ENCODE measurements at places on chromosomes 2 and 18.

DNA sequence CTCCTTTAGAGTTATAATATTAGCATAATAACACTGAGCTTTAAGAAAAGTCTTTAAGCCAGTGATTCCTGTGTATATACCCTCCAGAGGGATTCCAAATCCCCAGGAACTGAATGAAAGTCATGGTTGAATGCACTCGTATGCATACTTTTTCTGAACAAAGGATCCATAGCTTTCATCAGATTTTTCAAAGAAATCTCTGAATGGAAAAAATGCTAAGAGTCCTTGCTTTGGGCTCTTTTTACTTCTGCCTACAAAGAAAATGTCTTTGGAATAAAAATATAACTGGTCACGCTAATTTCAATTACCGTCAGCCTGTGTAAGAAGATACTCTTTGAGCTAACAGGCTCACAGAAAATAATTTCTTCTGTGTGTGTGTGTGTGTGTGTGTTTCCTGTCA, 939.5 kb downstream of the ERBB4 start:
- DNase-seq = no peak

DNA sequence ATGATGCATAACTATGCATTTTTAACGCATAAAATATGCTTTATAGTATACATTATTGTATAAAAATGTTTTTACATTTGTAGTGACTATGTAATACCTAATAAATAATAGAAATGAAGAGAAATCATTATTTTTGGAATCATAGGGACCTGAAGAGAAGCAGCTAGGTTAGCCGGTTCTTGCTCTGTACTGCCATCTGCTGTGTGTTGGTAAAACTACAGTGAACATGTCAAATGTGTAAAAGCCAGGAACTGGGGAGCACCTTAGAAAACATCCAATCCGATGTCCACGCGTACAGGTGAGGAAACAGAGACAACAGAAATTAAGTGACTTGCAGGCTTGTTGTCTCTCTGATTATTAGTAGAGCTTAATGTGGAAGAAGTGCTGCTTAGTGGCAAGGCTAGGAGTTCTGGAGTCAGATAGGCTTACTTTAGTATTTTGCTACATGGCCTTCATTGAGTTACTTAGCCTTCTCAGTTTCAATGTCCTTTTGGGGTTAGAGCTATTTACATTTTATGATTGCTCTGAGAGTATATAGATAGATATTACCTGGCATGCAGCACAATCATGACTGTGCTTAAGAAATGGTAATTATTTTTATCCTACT, 386.5 kb downstream of the DLGAP1 start:
- DNase-seq = peak; percentile 1

DNA sequence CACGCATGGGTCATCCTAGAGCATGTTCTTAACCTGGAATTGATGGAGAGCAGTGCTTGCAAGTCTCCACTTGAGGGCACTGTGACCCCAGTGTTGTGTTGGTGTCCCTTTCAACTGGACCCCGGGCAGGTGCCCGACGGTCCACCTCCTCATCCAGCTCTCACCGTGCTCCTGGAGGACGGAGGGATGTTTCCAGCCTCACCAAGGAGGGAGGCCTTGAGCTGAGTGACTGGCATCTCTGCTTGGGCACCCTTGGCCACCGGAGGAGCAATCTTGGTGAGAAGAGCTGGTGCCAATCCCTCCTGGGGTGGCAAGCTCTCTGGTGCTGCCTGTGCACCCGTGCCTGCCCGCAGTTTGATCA, 45.4 kb upstream of the ASB18 start:
- DNase-seq = peak; percentile 7

- DNase-seq = no peak
Measured at GRCh38 chr2:240586919-240587800, 626 bp downstream of the CAPN10 start.

DNA sequence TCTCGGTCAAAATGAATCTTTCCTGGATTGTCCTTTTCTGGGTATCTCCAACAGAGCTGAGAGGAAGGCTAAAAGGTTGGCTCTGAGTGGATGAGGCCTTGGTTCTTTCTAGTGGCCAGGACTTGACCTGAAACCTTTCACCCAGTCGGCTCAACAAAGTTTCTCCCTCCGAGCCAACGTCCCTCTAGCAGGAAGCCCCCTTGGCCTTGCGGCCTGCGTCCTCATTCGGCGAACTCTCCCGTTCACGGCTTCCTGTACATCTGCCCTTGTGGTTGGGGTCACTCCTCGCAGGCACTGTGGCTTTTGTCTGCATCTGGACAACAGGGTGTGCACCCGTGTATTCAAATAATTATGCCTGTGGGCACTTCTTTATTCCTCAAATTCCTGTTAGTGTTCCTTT, 9.4 kb upstream of the SIX3 start:
- DNase-seq = no peak

DNA sequence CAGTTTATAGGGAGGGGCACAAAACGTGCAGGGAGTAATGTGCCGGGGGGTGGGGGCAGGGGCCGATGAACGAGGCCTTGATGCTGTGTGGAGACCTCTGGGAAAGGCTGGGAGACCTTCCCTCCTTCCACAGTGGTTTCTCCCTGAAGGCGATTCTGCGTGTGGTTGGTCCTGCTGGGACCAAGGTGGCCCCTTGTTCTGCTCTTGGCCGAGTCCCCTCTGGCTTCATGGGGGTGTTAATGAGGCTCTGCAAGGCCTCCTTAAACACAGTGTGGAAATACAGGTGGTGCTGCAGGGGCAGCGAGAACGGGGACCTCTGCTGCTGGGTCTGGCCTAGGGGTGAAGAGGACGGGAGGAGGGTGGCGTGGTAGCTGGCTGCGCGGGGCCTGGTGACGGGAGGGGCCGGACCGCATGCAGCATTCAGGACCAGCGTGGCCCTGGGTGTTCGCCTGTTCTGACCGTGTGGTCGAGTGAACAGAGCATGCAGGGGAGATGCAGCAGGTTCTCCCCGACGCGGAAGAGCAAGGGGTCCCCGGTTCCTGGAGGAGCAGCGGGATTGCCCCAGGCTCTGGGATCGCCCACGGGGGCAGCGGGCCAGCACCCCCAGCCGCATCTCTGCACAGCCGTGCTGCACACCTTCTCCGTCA, 42.1 kb upstream of the KCNG2 start:
- DNase-seq = no peak

- DNase-seq = no peak
Measured at GRCh38 chr2:4354678-4355077, 651.3 kb downstream of the DCDC2C start.

DNA sequence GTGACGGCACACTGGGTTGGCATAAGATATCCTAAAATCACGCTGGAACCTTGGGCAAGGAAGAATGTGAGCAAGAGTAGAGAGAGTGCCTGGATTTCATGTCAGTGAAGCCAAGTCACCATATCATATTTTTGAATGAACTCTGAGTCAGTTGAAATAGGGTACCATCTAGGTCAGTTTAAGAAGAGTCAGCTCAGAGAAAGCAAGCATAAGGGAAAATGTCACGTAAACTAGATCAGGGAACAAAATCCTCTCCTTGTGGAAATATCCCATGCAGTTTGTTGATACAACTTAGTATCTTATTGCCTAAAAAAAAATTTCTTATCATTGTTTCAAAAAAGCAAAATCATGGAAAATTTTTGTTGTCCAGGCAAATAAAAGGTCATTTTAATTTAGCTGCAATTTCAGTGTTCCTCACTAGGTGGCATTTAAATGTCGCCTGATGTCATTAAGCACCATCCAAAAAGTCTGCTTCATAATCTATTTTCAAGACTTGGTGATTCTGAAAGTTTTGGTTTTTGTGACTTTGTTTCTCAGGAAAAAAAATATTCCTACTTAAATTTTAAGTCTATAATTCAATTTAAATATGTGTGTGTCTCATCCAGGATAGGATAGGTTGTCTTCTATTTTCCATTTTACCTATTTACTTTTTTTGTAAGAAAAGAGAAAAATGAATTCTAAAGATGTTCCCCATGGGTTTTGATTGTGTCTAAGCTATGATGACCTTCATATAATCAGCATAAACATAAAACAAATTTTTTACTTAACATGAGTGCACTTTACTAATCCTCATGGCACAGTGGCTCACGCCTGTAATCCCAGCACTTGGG, 19.6 kb downstream of the RSAD2 start:
- DNase-seq = no peak

DNA sequence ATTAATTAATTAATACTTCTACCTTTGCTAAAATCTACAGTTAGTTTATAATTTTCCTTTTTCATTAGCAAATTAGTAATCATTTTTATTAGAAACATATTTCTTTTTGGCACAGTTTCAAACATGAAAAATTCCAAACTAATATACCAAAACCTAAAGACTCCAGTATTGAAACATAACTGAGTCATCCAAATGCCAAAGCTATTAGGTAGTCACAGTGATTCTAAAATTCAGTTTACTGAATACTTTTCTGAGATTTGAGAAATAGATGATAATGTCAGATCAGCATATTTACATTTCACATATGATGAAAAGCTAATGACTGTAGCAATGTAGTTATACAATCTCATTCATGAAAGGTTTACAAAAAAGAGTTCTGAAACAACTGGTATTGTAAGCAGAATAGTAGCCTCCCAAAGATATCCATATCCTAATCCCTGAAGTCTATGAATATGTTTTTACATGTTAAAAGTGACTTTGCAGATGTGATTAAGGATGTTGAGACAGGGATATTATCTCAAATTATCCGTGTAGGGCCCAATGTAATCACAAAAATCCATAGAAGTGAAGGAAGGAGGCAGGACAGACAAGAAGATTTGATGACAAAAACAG, 680.2 kb upstream of the CHAC2 start:
- DNase-seq = no peak

DNA sequence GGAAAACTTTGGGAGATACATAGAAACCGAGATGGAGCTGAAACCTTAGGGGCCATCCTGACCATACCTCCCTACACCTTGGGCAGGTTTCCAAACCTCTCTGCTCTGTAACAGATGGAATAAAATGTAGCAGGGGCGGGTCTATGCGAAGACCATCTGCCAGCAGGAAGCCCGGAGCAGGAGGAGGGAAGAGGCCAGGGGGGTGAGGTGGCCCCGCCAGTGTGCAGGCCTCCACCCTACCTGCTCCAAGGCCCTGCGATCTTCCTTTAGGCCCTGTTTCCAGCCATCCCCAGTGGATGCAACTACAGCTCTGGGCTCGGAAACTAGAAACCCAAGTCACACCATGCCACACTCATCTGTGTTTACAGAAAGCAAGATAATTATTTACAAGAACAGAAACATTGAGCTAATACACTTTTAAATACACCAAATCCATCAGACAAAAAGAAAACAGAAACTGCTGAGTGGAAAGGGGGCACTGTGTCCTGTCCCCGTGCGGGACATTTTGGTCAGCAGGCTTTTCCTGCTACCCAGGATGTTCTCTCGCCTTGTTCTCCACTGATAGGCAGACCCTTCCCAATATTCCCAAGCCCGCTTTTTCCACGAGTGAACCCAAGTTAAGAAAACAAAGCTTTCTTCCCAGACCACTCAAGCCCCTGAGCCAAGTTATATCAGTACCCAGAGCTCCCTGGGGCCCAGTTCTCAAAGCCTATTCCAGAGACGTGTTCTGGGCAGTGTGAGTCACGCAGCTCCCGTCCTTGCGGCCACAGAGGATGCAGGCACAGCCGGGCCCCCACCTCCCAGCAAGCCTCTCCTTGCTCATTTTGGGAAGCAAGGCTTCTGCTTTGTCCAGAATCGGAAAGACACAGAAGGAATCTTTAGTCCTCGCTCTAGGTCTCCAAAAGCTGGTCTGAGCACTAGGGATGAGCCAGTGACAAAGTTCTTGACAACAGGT, 17.3 kb downstream of the CIB4 start:
- no peak for DNase-seq

DNA sequence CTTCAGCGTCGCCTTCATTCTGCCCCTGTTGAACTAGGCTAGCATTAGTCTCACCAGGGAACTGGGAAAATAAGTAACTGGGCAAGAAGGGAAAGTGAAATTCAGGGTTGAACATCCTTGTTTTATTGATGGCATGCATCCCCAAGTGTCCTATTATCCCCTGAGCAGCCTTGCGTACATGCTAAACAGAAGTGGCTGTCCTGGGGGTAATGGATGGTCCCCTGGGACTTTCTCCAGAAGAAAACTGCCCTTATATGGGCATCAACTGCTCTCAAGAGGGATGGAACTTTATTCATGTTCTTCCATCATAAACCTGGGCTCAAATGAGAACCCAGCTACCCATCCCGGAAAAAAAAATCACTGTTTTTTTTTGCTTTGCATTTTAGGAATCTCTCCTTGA, 11.8 kb upstream of the SMIM21 start:
- no peak for DNase-seq

GRCh38 chr2:2230433-2230817, 100.7 kb downstream of the MYT1L start:
- no peak for DNase-seq

GRCh38 chr2:181241797-181242196, 215.4 kb upstream of the ITGA4 start:
- DNase-seq = no peak

DNA sequence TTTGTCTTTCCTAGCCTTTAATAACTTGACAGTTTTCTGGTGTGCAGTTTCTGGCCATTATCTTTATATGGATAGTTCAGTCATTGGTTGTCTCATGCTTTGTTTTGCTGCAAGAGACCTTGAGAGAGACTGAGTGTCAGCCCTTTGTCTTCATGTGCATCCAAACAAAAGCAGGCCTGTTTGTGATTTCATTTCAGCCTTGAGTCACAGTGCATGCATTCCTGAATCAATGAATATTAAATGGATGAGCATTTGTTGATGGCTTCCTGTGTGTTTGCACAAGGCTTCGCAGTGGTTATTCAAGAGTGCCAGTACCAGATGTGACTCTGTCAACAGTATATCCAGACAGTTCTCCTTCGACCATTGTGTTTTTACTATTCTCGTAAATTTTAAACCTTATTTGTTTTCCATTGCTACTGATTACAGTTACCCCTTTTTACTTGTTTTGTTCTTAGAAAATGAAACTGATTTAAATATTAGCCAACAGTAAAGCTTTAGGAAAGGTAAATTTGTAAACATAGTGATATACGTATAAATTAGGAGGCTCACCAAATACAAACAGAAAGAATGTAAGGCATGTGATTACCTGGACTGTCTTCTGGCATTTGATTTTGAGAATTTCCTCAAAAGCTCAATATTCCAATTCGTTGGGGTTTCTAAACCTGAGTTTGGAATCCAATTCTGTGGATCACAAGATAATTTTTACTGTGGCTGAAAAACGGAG, 319.8 kb downstream of the CTNNA2 start:
- no peak for DNase-seq

DNA sequence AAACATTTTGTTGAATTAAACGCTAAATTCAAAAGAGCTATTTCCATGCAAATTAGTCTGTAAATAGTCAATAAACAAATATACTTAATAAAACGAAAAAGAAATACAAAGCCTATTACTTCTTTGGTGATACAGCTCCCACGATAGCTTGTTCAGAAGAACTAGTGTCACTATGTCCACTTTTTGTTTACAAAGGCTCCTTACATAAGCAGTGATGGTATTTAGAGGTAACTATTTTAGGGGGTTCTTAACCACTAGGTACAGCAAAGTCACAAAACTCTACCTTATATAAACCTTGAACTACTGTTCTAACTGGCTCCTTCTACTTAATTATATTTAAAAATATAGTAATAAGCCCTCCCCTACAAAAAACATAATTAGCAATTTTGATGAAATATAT, 21.9 kb downstream of the ALS2 start:
- no peak for DNase-seq

Measured in pulmonary artery endothelial cell (primary cell).